ENCODE measurements at places on chromosomes 7 and 10.

DNA sequence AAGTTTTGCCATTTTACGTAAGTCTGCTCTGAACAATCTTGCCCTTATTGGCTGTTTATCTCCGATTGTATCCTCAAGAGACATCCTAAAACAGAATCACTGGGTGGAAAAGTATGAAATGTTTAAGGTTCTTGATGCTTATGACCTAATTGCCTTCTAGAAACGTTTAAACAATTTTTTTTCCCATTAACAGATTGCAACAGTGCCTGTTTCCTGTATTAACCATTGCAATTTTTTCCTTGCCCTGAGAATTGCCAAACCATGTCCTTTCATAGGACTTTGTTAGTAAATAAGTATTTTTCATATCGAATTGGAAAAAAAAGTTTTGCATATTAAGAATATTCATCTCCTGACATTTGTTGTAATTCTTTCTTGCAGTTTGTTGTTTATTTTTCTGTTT lies 639.8 kb downstream of the INHBA start:
- DNase-seq: no peak

DNA sequence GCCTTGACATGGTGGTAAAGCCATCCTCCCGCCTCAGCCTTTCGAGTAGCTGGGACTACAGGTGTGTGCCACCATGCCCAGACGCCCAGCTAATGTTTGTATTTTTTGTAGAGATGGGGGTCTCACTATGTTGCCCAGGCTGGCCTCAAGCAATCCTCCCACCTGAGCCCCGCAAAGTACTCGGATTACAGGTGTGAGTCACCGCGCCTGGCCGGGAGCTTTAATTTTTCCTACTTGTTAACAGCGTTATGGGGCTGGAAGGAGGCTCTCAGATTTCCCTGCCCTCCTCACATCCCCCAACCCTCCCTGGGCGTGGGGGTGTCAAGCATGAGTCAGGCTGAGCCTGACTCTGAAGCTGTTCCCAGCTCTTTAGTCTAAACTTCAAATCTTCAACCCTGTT lies 8.3 kb downstream of the ALKBH4 start:
- DNase-seq: no peak

GRCh38 chr7:112080441-112080840 lies 125.8 kb downstream of the DOCK4 start:
- no peak for DNase-seq

- DNase-seq: no peak
Observed at GRCh38 chr10:78864761-78865537, 203.8 kb upstream of the ZMIZ1 start.

- peak; percentile 21 for DNase-seq
Observed at GRCh38 chr10:110629680-110630191, 14.4 kb upstream of the RBM20 start.

DNA sequence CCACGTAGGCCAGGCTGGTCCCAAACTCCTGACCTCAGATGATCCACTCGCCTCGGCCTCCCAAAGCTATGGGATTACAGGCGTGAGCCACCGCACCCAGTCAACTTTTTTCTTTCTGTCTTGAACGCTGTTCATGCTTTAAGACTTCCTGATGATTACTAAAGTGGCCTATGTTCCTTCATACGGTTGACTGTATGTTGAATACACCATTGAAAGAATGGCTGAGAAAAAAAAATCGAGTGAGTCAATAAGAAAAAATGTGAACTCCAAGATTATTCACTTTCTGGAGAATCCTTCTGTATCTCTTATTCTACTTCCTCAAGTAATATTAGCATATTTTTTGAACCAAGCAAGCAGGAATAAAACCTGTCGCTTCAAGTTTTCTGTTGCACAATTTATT lies 955.0 kb downstream of the GATA3 start:
- DNase-seq: no peak

GRCh38 chr7:23532490-23533237 lies 883 bp upstream of the TRA2A start:
- DNase-seq: no peak

GRCh38 chr7:12926206-12926605 lies 238.8 kb downstream of the ARL4A start:
- DNase-seq: no peak

DNA sequence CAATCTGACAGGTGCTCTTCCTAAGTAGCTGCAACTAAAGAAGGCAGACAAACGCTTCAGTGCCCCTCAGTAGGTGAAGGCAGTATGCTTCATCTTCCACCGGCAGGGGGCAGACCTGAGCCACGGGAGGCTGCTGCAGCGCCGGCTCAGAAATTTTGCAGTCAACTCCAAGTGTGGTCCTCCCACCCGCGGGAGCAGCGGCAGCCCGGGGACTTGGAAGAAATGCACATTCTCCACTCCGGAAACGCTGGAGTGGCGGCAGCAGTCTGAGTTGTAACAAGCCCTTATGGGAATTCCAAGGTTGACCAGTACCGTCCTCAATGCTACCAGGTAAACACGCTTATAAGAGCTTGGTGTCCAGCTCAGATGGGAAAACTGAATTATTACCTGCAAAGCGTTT lies 3.4 kb downstream of the IGFBP3 start:
- DNase-seq: no peak

GRCh38 chr10:33129996-33130386 lies 172.0 kb upstream of the ITGB1 start:
- no peak for DNase-seq

DNA sequence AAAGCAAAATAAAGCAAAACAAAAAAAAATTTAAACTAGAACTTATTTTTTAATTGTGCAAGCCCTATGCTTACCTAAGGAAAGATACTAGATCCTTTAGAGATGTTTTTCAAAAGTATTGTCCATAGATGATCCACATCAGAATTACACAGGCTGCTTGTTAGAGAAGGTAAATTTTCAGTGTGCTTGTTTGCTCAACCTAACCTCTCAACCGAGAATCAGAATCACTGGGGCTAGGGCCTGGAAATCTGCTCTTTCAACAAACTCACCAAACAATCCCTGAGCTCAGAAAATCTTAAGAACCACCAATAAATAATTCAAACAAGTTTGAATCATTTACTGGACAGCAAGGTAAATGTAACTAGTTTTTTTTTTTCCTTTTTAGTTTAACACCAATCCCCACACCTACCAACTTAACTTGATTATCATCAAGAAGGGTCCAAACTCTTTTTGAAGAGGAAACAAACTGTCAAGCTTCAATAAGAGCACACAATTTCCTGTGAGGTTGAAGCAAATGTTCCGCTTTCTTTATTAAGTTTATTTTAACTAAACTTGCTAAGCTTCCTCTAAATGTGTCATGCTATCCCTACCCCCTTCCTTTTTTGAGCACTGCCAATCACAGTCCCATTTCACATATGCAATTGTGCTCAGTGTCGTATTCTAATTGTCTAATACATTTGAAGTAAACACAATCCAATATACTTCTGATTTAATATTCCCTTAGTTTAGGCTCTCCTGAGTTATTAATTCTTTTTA lies 7.4 kb upstream of the TSPAN33 start:
- DNase-seq: no peak

GRCh38 chr7:32427769-32428291 lies 62.4 kb downstream of the LSM5 start:
- DNase-seq: peak; percentile 2

GRCh38 chr7:134031835-134032617 lies 95.1 kb upstream of the LRGUK start:
- DNase-seq: no peak

- DNase-seq: peak; percentile 43
Observed at GRCh38 chr7:130733931-130734814, at the start of gene KLF14. KLF14 (minus strand) TSS chr7:130734207; CDS start chr7:130734033, 174 bp downstream.

DNA sequence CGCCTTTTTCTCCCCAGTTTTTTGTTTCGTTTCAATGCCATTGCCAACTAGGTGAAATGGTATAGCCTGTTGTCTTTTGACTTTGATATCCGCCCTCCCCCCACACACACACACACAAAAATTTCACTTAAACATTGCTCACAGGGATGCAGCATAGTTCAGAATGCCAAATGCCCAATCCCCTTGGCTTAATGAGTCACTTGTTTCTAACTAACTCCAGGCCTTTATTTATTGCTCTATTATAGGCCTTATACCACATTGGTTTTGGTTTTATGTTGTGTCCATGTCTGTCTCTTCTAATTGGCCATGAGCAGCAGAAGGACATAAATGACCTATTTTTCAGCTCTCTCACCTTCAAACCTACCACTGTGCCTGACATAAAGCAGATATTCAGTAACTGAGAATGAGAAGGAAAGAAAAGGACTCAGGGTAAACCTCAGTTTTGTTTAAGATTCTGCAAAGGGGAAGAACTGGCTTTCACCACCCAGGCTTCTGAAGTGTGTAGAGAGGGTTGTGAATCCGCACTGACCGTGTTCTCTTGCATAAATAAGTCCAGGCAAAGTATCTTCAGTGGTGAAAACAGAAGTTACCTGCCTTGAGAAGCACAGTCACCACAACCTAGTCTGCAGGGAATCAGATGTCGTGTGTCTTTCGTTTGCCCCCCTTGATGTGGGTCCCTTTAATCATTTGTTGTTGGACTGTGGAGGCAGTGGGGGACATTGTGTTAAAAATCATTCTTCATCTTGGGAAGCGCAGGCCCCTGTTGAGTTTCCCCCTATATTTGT lies 139.8 kb downstream of the CELF2 start:
- no peak for DNase-seq

DNA sequence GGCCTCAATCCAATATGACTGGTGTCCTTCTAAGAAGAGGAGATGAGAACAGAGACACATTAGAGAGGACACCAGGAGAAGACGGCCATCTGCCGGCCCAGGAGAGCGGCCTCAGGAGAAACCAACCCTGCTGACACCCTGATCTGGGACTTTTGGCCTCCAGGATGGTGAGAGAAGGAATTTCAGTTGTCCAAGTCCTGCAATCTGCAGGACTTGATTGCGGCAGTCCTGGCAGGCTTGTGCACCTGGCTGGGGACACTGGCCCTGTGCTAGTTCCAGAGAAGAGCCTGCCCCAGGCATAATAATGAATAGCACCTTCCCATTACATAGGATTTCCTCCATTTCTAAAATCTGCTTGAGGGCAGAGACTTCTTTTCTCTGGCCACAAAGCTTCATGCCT lies 409.9 kb upstream of the SHH start:
- no peak for DNase-seq

- DNase-seq: no peak
Observed at GRCh38 chr10:59971915-59972314, 65.6 kb upstream of the CCDC6 start.

DNA sequence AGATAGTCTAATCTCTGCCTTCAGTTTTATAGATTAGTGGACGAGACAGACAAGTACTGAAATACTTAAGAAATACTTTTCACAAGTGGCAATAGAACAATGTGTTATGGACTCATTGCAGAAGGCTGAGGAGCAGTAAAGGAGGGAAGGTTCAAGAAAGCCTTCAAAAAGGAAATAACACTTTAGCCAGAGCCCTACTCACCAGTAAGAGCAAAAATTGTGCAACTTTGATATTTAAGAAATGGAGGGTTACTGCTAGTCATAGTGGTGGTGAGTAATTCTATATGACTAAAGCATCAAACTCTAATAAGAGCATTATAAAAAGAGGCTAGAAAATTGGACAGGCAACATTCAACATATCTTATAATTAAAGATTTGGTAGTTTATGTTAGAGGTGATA lies 28.8 kb downstream of the PTPN12 start:
- no peak for DNase-seq

DNA sequence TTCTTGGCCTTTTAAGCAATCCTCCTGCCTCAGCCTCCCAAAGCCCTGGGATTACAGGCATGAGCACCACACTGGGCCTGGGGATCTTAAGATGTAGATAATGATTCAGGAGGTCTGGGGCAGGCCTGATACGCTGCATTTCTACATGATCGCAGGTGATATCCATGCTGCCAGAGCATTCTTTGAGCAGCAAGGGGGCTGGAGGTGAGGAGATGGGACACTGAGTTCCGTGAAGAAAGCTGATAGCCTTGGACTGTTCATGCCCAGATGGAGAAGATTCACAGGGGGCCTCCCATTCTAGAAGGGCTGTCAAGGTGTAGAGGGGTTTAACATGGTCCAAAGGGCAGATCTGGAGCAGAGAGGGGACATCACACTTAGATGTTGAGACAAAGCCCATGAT lies 480.3 kb downstream of the RPS24 start:
- no peak for DNase-seq

GRCh38 chr10:59805014-59805413 lies 51.8 kb upstream of the MRLN start:
- no peak for DNase-seq

DNA sequence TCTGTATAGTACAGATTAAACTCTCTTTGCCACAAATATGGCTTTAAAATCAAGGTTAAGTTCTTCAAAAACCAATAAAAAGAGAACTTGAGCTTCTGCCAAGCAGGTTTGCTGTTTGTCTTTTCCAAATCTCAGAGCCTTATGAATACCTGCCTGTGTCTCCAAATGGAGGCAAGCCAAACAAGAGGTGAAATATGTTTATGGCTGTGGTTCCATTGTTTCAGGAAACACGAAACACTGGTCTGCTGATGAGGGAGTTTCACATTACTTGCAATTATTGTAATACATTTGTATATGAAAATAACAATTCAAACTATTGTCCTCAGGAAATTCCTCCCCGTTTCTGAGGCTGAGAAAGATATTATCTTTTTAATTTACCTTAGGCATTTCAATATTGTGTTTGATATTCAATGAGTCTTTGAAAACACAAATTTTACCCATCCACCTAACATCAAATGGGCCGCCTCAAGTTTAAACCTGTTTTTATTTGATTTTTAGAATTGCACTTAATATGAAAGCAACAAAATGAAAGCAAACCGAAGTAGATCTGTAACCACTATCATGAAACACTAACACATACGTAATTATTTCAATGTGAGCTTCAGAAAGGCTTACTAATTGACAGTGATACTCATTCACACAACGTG lies 359.3 kb downstream of the HGF start:
- no peak for DNase-seq

DNA sequence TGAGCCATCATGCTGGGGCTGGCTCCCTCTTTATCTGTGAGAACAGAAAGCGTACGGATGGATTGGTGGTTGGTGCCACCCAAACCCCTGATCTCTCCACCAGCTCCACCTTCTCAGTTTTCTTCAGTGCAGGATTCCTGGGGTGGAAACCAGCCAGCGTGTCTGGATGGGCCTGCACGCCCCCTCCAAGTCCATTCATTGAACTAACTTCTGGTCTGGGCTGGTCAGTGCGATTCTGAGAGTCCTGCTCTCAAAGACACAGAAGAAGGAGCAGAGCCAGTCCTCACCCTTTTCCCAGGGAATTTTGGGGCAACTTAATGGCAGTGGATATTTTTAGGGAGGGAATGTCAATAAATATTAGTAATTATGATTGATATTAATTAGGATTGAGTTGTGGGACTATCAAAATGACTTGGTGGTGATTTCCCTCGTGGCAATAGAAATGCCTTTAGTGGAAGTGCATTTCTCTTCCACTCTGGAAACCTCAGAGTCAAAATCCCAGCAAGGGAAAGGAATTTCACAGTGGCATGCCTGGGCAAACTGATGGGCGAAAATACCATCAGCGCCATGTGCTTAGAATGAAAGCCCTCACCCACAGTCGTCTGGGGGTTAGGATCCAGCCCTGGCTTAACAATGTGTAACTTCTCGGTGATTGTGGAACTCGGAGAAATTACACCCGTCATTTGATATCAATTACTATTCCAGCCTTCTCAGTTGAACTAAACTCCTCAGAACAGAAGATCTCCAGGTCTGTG lies 69.3 kb upstream of the EEPD1 start:
- no peak for DNase-seq

GRCh38 chr7:964401-965231 lies 10.1 kb upstream of the ADAP1 start:
- DNase-seq: no peak

GRCh38 chr10:131982185-131982756 lies 548 bp upstream of the BNIP3 start:
- DNase-seq: no peak
